Erythroblast (primary cell): ENCODE measurements at places on chromosomes 5 and 9.

- no peak for DNase-seq
Measured at GRCh38 chr5:96067251-96067650, 105.6 kb upstream of the ELL2 start.

DNA sequence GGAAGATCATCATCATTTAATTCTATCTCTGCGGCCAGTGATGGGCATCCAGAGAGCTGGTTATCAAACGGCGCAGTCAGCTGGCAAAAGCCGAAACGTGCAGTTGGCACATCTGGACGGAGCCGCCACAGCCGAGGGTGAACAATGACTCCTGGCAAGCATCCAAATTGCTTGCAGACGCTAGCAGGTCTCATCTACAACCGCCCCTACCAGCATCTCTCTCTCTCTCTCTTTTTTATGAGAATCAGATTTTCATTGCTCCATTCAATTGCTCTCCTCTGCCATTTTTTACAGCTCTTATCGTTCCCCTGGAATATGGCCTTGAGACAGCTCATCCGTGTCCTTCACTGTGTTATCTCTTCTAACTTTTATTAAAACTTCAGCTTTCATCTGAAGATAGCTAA is 165.2 kb downstream of the MAPKAP1 start:
- DNase-seq = no peak

DNA sequence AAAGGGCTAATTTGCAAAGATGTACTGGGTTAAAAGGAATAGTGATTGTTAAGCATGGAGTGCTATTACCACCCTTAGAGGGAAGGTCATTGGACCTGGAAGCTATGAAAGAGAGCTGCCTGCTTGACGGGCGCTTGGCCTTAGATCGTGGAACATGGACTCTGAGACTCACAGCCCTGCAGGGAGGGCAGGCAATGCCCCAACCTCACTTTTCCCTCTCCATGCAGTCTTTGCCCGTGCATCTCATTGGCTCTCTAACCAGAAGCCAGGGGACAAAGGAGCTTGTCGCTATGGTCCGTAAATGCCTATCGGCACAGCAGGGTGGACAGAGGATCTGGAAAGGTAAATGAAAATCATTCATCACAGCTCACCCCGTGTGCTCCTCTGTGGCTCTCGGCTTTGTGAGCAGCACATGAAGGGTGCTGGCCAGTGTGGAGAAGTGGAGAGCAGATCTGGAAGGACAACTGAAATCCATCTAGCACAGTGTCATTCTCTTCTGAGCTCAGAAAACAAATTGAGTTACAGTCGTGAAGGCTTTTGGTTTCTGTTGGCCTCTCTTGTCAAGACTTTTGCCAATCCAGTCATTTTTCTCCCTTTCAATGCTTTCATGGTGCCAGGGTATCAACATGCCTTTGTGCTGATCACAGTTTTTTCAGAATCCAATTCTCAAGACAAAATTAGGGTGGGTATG is 186.2 kb downstream of the SNX18 start:
- no peak for DNase-seq

GRCh38 chr5:136349029-136349428 is 16.3 kb downstream of the TRPC7 start:
- DNase-seq = no peak

DNA sequence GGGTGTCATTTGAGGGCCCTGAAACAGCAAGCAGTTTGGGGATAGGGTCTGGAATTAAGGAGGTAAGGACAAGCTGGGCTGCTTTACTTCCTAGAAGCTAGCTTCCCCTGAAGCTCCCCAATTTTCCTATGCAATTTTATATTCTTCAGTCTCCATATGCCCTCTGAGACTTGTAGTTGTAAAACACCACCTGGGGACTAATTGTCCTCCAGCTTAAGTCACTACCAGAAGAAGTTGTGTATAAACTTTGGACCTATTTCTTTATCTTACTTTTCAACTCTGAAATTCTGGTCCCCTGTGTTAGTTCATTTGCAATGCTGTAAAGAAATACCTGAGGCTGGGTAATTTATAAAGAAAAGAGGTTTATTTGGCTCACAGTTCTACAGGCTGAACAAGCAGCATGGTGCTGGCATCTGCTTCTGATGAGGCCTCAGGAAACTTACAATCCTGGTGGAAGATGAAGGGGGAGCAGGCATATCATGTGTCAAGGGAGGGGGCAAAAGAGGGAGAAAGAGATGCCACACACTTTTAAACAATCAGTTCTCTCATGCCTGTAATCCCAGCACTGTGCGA is 41.1 kb upstream of the CPEB4 start:
- no peak for DNase-seq

DNA sequence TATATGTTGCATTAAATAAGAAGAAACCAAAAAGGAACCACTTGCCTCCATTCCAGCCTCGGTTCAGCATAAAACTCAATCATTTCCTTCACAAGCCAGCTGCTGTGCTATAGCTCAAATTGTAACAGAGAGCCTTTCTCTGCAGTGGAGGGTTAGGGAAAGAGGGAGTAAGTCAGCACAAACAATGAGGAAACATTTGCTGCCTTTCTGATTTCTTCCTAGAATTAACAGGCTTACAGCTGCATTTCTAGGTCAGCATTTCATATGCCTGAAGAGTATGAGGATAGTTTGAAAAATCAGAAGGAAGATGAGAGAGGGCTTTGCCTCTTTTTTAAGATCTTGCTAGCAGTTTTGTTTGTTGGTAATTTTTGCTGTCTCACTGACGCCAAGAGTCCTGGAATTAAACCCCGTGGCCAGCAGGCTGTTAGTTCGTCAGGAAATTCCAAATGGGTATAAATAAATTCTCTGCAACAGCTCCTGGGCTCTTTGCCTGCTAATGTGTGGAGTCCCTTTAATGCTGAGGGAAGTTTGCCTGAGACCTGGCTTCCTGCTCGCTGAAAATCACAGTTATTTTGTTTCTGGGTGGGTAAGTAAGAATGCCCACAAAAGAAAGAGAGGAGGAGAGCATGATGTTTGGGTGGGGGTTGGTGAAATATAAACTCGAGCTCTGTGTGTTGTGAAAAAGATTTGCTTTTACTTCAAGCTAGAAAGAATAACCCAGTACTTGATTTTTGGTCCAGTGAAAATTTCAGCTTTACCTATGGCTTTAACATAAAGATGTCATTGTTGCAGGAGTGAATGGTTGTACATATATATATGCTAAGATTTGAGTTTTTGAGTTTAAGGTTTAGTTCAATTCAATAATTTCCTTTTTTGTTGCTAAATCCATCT is 148.1 kb upstream of the DMRT1 start:
- DNase-seq = no peak

DNA sequence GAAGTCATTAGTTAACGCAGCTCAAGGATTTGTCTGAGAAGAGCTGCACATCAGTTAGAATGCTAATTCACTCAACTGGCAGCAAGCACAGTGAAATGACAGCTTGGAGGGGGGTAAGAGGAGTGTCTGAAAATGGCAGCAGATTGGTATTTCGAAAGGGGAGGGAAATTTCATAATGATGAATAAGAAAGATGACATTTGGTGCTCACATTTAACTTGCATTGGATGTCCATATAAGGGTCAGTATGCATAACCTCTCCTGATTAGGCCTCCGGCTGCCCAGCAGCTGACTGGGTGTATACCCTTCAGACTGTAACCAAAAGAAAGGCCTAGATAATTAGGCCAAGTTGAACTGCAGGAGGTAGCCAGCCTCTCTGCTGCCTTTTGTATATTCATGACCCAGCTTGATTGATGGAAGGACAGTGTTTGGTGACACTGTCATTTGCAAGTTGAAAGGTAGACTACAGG is 131.0 kb downstream of the PBX3 start:
- DNase-seq = no peak

GRCh38 chr5:90528601-90529193 is 687 bp downstream of the LYSMD3 start:
- DNase-seq = peak; percentile 72

DNA sequence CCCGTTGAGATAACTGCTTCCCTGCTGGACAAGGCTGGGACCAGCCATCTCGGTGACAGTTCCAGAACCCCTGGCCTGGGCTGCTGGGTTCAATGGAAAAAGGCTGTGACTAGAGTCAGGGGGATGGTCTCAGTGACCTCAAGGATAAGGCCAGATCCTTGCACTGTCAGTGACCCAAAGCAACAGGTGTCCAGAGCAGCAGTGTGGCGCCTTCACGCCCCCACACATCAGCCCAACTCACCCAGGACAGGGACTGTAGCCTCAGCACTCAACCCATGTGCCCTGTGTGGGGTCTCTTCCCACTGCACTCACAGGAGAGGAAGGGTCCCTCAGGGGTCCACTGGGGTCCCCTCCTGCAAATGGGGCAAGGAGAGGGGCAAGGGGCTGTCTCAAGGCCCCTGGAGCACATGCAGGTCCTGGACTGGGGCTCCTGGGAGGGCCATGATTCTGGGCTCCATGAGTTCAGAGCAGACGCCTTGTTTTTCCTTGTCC is 698 bp upstream of the LCN2 start:
- DNase-seq = no peak

GRCh38 chr5:30878296-30878695 is 315.2 kb upstream of the CDH6 start:
- DNase-seq = no peak

DNA sequence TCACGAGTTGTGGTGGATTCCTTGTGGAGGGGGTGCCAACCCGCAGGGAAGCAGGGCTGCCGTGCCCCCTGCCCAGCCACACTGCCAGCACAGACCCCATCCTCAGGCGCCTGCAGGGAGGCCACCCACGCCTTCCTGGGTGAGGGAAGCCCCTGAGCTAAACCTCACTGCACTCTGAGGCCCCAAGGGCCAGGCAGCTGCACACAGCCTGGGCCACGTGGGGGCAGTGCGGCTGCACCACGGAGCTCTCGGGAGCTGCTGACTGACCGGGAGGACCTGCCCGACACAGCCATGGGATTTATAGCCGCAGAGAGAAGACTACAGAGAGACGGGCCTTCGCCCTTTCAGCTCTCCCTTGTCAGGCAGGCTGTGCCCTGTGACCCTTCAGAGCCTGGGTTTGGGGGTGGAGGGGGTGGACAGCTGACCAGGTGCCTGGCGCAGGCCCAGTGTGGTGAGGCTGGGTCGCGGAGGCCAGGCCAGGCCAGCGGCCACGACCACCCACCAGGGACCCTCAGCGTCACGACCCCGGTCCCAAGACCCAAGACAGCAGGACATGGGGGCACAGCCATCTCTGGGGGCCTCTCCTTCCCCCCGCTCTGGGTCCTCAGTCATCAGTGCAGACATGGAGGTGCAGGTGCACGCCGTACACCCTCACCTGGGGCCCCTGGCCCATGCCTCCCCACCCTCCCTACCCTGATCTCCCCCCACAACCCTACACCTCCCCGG is 4.3 kb upstream of the AHRR start:
- peak; percentile 66 for DNase-seq

- DNase-seq = peak; percentile 14
Measured at GRCh38 chr5:156479849-156480248, 152.9 kb downstream of the SGCD start.

DNA sequence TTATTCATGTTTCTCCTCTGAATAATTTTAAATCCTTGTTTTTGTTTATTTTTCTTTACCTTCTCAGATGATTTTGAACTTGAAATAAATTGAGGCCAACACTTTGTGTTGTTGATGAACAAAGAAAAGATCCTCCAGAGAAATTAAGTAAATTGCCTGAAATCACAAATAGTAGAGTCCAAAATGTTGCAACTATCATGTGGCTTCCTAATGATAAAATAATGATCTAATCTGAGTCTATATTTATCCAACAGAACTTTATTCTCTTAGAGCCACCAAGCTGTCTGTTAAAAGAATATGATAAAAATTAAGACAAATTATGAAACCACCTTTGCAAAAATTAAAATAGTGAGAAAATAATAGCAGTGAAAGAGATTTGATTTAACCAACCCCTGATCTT is 132.2 kb upstream of the SPEF2 start:
- no peak for DNase-seq

- no peak for DNase-seq
Measured at GRCh38 chr5:88847420-88847819, 35.6 kb downstream of the MEF2C start.

GRCh38 chr9:125137200-125137599 is 6.1 kb downstream of the SCAI start:
- no peak for DNase-seq
